ENCODE measurements at places on chromosomes 3 and 15.

DNA sequence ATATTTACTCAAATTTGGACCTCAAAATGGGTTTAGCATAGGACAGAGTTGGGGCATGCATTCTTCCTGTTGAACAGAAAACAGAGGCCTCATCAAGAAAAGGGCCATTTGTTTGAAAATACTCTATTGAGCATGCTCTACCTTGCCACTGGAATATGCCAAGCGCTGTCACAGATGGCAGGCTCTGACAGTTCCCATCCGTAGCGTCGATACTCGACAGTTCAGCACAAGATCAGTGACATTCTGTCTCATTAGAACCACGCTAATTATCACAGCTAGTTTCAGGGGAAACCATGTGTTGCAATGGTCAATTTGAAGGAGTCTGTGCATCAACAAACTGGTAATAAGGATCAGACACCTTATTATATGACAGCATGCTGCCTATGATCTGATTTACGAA is 54.5 kb downstream of the SATB1 start:
- no peak for DNase-seq

DNA sequence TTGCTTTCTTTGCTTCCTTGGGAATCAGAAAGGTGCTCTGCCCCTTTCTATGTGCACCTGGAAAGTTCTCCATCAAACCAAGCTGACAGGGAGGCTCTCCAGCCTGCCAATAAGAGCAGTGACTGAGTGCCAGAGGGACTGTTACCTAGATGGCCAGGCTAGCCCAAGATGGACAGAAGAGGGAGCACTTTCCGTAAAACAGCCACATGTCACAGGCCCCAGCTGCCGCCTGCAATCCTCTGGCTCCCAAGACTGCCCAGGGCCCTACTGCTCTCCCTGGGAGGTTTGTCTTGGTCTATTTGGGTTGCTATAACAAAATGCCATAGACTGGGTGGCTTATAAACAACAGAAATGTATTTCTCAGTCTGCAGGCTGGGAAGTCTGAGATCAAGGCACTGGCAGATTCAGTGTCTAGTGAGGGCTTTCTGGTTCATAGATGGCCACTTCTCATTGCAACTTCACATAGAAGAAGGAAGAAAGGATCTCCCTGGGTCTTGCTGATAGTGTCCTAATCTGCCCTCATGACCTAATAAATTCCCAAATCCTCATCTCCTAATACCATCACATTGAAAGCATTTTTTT is 72.3 kb downstream of the TAMM41 start:
- DNase-seq: no peak

DNA sequence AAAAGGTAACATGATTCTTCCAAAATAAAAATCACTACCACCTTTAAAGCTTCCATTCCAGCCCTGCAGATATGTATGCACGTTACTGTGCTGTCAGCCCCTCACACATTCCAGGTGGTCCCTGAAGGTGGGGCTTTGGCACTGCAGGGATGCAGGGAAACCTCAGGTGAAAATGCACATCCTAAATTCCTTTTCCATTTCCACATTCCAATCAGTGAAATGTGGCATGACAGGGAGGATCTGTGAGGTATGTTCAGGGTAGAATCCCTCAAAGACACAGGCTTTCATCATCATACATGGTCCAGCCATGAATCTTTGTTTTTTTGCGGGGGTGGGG is 45.3 kb downstream of the CCR4 start:
- DNase-seq: no peak

DNA sequence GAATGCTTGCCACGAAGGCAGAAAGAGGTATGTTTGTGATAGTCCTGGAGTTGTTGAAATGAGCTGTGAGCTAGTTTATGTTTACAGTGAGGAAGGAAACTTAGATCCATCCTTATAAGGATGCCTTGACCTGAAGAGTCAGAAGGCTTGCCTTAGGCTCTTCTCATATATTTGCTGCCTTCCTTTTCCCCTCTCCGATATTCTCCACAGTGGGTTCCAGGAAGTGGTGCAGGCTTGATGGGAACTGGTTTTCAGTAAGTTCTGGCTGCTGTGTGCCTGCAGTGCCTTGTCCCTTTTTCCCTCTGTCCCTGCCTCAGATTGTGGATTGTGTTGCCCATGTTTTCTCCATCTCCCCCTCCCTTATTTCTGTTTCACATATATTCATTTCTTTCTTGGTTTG is 287.3 kb upstream of the UBE2E1 start:
- no peak for DNase-seq

DNA sequence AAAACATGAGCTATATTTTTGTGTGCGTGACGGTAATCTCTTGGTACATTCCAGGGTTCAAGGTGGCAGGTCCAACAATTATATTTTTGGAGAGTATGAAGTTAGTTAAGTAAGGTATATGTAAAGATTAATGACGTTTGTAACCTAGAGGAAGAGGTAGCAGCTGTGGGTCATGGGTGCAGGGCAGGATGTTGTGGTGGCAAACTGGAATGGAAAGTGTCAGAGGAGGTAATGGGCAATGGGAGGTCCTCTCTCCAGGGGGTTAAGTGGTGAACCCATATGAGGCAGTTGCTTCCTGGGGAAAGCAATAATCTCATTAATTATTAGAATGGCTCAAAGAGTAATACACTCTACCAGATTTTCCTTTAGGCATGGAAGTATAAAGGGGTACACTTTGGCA is 1.0 kb upstream of the CD200R1L start:
- DNase-seq: no peak

GRCh38 chr15:67240235-67241131 is 14.0 kb downstream of the AAGAB start:
- DNase-seq: no peak
